ENCODE measurements at places on chromosomes 7 and 10.

- no peak for DNase-seq
Observed at GRCh38 chr7:116601426-116601825, 70.6 kb upstream of the MET start.

DNA sequence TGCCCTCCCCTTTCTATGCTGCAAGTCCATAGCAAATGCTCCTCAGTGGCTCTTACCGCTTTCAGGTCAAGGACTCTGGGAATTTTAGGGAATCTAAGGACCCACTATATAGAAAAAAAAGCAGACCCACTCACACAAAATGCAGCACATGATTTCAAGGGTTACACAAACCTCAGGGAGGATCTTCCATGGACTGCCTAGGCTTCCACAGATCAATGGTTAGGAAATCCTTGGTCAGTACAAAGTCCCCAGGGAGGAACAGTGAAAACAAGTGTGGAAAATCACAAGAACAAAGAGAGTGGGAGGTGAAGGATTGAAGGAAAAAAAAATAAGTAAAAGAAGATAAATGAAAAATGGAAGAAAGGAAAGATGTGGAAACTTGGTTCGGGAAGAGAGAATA lies 188.4 kb downstream of the AHR start:
- no peak for DNase-seq

- no peak for DNase-seq
Observed at GRCh38 chr10:133165556-133166503, 5.8 kb downstream of the KNDC1 start.

DNA sequence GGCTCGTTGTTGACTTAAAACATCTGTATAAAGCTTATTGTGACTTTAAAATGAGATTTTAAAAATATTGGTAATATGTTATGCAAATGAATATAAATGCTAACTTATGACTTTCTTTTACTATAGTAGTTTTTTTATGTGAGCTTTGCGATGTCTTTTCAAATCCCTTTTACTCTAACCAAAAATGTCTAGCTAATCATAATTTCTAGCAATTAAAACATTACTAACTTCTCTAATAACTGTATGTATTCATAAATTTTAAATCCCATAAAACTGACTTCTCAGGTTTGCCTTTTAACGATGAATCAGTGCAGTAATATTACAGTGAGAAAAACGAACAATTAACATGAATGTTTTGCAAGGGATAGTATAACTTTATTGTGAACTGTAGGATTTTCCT lies 113.2 kb downstream of the MAPK8 start:
- DNase-seq = no peak

DNA sequence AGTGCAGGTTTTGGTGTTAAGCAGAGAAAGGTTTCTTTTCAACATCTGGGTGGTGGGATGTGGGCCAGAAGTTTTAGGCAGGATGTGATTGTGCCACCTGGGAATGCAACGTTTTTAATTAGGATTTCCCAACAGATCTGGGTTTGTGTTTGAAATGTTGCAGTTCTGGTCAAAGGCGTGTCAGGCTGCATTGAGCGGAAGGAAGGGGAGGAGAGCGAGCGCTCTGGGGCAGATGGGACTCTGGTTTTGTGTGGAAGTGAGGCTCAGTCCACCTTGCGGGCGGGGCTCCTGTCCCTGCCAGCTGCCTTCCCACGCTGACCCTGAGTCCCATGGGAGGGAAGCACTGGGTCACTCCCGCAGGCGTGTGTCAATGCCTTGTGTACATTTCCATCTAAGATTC lies 767.7 kb downstream of the KCNMA1 start:
- no peak for DNase-seq

GRCh38 chr7:158955146-158955870 lies 99.0 kb downstream of the DYNC2I1 start:
- DNase-seq = no peak

DNA sequence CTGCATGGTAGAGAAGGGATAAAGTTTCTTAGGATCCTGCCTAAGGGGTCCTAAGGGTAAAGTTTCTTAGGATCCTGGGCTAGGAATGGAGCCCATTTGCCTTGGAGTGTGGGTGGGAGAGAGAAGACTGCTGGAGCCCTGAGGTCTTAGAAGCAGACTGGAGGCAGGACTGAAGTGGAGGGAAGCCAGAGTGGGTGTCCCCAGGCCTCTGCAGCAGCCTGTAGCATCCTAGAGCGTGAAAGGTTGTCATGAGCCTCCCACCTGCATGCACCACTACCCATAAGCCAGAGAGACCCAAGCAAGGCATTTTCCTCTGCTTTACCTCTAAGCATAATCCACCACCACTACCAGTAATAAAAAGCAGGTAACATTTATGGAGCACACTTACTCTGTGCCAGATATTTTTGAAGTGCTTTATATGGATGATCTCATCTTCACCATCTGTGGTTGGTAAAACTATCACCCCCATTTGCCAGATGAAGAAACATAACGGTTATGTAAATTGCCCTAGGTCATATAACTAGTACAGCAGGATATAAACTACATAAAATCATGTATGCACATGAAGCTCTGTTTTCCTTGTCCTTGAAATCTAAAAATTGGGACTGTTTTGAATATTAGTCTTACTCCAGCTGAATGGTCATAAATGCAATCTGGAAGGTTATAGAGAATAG lies 103.5 kb upstream of the CCDC6 start:
- DNase-seq = no peak

- no peak for DNase-seq
Observed at GRCh38 chr10:118758449-118758848, 3.7 kb upstream of the CACUL1 start.

DNA sequence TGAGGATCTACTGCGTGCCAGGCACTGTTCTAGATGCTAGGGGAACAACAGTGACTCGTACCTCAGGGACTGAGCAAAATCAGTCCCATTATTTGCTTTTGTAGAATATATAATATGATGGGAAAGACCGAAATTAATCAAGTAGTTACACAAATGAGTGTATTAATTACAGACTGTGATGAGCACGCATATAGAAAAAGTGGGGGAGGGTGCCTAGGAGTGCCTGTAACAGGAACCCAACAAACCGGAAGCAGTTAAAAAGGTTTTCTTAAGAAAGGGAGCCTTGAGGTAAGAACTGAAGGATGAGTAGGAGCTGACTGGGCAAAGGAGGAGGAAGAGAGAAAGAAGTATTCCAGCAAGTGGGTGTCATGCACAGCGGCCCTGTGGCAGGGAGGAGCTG lies 28.2 kb upstream of the IL6 start:
- no peak for DNase-seq

DNA sequence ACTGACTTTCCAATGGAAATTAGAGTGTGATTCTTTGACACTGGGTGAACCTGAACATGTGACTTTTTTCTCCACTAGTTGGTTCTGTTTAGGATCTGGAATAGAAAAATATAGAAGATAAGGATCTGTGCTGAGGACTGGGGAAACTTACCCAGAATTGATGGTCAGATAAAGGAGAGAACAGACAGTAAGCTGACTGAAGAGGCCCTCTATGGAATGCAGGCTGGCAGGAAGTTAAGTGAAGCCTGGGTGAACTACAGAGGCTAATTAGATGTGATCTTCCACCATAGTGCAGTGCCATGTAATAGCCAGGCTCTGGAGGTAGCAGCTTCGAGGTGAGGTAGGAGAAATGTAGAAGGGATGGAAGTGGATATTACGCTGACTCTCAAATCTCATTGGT lies 455.3 kb downstream of the PLXDC2 start:
- no peak for DNase-seq

DNA sequence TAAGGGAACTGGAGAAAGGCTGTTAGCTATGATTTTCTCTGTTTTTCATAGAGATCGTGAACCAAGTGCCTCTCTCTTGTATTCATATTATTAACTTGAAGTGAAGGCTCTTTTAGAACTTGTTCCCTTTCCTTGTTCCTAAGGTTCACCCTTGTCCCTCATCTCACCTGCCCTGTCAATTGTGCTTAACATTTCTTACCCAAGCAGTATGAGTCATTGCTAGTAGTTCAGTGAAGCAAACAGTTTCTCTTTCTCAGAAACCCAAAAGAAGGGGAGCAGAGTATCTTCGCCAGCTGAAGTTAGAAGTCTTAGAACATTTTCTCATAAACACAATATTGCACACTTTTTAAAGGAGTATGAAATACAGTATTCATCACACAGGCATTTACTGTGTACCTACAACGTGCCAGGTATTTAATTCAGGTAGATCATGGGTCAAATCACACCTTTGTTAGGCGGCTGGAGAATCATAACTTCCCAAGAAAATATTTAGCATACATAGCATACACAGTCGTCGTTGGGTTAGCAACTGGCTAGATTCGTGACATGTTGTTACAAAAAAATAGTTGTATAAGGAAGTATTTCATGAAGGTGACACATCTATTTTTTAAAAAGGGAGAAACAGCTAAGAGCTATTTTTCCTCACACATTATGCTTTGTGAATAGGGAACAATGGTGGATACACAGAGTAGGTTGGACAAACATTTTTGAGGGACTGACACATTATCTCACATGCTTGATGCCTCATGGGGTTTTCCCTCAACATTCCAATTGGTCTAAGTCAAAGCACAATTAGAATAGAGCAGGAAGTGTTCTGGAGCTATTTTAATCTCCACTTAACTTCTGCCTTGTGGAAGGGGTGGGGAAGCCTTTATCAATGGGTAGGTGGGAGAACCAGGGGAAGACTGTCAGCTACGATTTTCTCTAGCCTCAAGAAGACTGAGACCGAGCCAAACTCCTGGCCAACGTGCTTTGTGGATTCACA lies 13.2 kb downstream of the HDAC9 start:
- peak; percentile 98 for DNase-seq

GRCh38 chr7:106979551-106980357 lies 64.8 kb upstream of the PRKAR2B start:
- DNase-seq = no peak

DNA sequence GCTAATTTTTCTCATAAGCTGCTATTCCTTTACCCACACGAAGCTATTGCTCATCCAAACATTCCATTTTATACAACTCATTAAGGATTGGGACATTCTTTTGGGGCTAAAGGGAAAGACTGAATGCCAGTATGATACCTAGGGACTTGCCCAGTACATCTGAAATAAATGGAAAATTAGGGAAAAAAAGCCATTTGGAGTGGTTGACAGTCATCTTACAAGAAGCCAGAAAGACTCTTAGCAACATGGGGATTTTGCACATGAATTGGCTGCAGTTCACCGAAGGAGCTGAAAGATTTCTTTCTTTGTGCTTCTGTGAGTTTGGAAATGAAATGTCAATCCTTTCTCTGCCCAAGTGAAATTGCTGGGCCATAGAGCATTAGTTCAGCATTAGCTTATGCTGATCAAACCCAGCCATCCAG lies 43.3 kb upstream of the MTURN start:
- peak; percentile 88 for DNase-seq

GRCh38 chr7:151449990-151450389 lies 10.0 kb upstream of the CRYGN start:
- no peak for DNase-seq

GRCh38 chr10:90414926-90415325 lies 442.9 kb downstream of the HTR7 start:
- no peak for DNase-seq

DNA sequence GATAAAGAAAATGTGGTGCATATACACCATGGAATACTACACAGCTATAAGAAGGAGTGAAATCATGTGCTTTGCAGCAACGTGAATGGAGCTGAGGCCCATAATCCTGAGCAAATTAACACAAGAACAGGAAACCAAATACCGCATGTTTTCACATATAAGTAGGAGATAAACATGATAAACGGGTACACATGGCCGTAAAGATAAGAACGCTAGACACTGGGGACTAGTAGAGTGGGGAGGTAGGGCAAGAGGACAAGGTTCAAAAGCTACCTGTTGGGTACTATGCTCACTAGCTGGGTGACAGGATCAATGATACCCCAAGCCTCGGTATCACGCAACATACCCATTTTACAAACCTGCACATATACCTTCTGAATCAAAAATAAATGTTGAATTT lies 113.7 kb downstream of the CSTF2T start:
- no peak for DNase-seq

- DNase-seq = no peak
Observed at GRCh38 chr10:45550903-45551786, 121.4 kb downstream of the ZFAND4 start.

DNA sequence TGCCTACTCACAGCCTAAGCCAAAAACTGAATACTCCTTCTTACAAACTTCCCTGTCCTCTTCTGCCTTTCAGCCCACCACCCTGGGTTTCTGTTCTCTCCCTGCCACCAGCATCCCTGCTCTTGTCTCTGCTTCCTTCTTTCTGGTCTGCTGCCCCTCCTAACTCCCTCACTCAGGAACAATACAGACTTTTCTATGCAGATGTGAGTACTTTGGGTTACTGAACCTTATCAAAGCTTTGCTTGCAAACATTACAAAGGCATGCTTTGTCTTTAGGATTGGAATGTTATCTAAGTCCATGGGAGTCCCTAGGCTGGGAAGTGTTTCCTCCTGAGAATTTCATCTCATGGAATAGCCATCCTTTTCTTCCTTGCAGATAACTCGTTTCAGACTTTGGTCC lies 28.9 kb downstream of the CNNM1 start:
- no peak for DNase-seq

DNA sequence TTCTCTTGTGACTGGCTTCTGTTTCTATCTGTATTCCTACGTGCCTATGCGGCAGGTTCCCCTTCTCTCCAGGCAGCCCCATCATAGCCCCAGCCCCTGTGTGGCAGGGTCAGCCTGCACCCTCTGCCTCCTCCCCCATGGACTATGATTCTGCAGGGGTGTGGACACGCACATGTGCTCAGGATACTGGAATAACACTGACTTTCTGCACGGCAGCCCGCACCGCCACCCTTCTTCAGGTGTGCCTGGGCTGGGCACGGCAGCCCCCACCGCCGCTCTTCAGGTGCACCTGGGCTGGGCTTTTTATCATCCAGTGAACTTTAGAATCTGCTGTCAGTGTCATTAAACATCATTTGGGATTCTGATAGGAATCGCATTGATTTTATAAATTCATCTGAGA lies 202.6 kb upstream of the PPP2R2D start:
- DNase-seq = no peak

DNA sequence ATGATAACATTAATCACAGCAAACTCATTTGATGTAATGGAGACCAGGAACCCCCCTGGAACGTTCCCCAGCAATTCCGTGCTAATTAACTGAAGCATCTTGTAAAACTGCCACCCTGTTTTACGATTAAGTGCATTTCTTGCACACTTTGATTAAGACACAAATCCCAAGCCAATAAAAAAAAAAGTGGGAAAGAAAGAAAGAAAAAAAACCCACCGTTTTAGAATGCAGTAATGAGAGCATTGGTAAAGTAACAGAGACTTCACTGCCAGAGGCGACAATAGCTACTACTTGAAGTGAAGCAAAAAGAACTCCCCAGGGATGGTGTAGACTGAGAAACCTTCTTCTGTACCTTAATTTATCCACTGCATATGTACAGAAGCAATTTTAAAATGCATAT lies 616.1 kb downstream of the PTPRN2 start:
- DNase-seq = no peak

DNA sequence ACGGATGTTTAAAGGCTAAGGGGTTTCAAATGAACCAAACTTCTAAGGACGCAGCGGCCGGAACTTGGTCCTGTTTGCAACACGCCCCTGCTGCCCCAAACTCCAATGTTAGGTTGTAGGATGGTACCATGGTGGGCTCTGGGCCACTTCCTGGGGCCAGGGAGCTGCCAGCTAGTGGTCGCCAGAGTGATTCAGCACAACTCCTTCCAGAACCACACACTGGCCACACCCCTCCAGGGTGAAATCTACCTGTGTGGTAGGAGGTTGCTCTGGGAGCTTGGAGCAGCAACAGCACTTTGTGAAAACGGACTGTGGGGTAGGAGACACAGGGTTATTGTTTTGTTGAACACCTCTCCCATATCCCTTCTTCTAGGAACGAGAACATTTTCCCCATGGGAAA lies 161.1 kb downstream of the FANK1 start:
- DNase-seq = no peak

- DNase-seq = no peak
Observed at GRCh38 chr7:157576415-157576814, 239.6 kb downstream of the DNAJB6 start.

GRCh38 chr10:117920956-117921355 lies 125.8 kb downstream of the RAB11FIP2 start:
- no peak for DNase-seq

All from astrocyte (in vitro differentiated cells and primary cell).